ENCODE measurements at places on chromosomes 12 and 14. TPM values are rescaled to one million over a fixed set of nuclear protein-coding genes. Genes with fewer than 3 reads are reported as not detected.

The KRT81 gene
- not detected for total RNA-seq

DNA sequence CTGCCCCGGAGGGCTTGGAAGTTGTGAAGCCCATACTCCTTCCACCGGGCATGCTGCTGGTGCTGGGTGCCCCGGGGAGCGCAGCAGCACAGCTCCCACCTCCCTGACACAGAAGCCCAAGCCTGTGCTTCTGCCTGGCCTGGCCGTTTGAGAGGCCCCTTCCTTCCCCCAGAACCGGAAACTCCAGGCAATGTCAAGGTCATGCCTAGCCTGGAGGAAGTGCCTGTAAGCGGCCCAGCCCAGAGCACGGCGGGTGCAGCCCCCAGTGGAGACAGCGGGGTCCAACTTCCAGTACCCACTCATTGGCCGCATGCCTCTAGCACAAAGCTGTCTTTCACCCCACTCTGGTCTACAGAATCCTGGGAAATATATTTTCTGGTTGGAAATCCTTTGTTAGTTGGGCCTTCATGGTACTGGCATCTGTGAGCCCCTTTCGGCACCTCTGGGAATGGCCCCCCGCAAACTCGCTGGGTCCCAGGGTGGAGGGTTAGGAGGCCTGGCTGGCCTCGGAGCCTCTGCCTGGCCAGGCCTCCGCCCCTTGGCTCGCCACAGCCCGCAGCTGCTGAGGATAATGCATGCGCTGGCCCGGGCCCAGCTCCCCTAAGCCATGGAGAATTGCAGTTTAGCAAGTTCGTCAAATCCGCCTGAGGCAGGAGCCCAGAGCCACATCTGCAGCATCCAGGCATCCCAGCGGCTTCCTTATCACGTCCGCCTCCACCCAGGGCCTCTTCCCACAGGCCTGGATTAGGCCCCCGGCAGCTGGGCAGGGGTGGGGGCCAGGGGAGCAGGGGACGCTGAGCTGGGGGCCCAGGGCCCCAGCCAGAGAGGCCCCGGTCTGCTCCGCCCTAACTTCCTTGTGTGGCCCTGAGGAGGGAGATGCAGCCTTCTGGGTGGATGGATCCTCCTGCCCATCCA is 48.9 kb upstream of the DLK1 start:
- no peak overlapping the region for H3K4me3 ChIP-seq
- peak; percentile 80 for DNase-seq
- no peaks in the 10 kb centered on the region for H3K36me3 ChIP-seq

- H3K4me1 ChIP-seq = peaks cover 49% of the 10 kb centered on the region
- no peaks in the 10 kb centered on the region for H3K36me3 ChIP-seq
- H3K27ac ChIP-seq = no peak overlapping the region
- no peak for DNase-seq
Observed at GRCh38 chr12:47945341-47945728, 18.1 kb upstream of the TMEM106C start.

The TAS2R43 gene
- total RNA-seq = not detected

The NFATC4 gene
- total RNA-seq = 0.04 TPM

- H3K36me3 ChIP-seq = no peaks in the 10 kb centered on the region
- H3K4me3 ChIP-seq = no peak overlapping the region
- DNase-seq = no peak
- H3K27ac ChIP-seq = no peak overlapping the region
Observed at GRCh38 chr12:40123496-40123895, 17.6 kb upstream of the SLC2A13 start.

GRCh38 chr12:6925540-6926279 is 2.0 kb upstream of the ATN1 start:
- DNase-seq = no peak
- peaks cover 51% of the 10 kb centered on the region for H3K4me1 ChIP-seq
- no peaks in the 10 kb centered on the region for H3K27me3 ChIP-seq
- H3K4me3 ChIP-seq = peak overlapping the region; percentile 64
- no peaks in the 10 kb centered on the region for H3K36me3 ChIP-seq

The CLIP1 gene
- 28.9 TPM for total RNA-seq

The TUNAR gene
- not detected for total RNA-seq

DNA sequence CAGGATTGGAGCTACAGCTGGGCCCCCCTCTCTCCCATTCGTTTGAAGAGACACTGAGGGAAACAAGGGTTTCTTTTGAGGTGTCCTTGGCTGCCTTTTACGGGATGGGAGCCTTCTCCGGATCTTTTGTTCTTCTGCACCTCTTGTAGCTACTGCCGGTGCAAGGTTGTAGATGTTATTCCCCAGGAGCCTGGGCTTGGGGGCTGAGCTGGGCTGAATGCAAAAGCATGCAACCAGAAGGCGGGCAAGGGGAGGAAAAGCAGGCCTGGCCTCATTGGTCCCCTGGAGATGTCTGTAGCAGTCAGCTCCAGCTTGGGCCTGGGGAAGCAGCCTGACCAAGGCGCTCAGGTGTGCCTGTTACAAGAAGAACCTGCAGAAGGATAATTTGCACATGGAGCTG is 110.3 kb downstream of the GCH1 start:
- peaks cover 24% of the 10 kb centered on the region for H3K4me1 ChIP-seq
- peaks cover 38% of the 10 kb centered on the region for H3K36me3 ChIP-seq
- no peaks in the 10 kb centered on the region for H3K27me3 ChIP-seq

- no peaks in the 10 kb centered on the region for H3K36me3 ChIP-seq
- H3K27me3 ChIP-seq = no peaks in the 10 kb centered on the region
- no peak overlapping the region for H3K4me3 ChIP-seq
- DNase-seq = no peak
- peaks cover 14% of the 10 kb centered on the region for H3K4me1 ChIP-seq
Observed at GRCh38 chr12:64120568-64120967, 101.5 kb downstream of the KICS2 start.

DNA sequence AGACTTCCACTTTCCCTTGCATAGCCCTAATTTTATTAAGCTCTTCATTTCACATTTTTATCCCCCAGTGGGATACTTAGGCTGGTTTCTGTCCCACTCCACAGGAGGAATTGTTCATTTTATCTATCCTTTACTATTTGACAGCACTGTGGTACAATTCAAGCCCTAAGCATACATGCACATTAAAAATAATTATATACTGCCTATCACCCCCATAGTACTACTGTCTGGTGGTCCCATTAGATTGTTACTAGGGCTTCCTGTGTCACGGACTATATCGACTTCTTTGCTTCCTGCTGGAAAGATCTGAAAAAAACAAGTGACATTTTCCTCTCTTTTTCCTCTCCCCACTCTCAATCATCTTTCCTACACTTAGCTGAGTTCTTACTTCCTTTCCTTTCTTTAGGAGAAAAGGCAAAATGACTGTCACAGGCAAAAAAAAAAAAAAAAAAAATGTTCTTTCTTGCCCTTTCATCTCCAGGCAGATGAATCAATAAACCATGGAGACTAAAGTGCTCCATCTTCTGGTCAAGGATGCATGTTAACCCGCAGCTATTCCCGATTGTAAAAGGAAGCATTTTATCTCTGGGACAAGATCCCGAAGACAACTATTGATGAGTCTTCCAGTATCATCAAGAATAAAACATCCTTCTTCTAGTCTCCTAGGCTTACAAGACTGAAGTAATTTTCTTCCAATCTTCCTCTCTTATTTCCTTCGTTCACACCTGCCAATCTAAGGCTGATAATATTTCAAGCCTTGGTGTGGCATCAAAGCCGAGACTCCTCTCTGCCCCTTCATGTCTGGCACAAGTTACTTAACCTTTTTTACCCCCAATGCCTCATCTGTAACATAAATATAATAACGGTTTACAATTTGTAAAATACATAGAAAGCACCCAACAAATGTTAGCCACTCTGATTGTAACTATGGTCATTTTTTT is 94.4 kb upstream of the PLEKHG7 start:
- peak; percentile 25 for DNase-seq
- no peaks in the 10 kb centered on the region for H3K36me3 ChIP-seq
- H3K27me3 ChIP-seq = no peaks in the 10 kb centered on the region

- no peak for DNase-seq
- H3K27me3 ChIP-seq = no peaks in the 10 kb centered on the region
- no peaks in the 10 kb centered on the region for H3K36me3 ChIP-seq
- no peak overlapping the region for H3K4me3 ChIP-seq
Observed at GRCh38 chr14:65469903-65470302, 57.4 kb downstream of the FUT8 start.

DNA sequence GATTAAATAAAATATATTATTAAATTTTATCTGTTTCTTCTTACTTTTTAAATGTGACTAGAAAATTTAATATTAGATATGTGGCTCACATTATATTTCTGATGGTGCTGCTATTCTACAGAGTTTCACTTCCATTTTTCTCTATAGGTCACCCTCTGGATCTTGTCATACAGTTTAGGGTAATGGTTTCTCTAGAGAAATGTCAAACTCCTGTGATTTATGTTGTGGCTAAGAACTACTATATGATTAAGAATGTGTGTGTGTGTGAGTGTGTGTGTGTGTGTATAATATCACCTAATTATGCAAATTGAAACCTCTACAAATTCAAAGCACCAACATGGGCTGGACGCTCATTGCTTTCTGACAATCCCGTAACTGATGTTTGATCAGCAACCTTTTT is 325.9 kb downstream of the ADAMTS20 start:
- H3K4me1 ChIP-seq = no peaks in the 10 kb centered on the region
- no peaks in the 10 kb centered on the region for H3K27me3 ChIP-seq

DNA sequence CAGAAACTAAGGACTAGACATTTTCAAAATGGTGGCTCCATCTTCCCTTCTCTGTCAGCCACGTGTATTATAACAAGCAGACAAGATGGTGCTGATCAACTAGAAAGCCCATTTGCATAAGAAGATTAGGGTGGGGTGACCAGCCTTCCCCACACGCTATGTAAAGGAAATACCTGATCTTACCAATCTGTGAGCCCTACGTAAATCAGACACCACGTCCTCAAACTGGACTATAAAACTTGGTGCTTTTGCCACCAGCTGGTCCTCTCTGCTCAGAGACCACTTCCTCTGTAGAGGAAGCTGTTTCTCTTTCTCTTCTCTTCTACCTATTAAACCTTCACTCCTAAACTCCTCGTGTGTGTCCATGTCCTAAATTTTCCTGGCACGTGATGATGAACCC is 101.1 kb upstream of the PLEKHG7 start:
- H3K4me1 ChIP-seq = no peaks in the 10 kb centered on the region
- no peaks in the 10 kb centered on the region for H3K27me3 ChIP-seq
- no peak overlapping the region for H3K4me3 ChIP-seq

The CLEC6A gene
- not detected for total RNA-seq

The OLR1 gene
- total RNA-seq = not detected

GRCh38 chr14:100304825-100305323 is 1.4 kb downstream of the SLC25A29 start:
- peak overlapping the region; percentile 81 for H3K4me3 ChIP-seq
- no peak for DNase-seq
- peaks cover 44% of the 10 kb centered on the region for H3K4me1 ChIP-seq
- H3K36me3 ChIP-seq = no peaks in the 10 kb centered on the region

GRCh38 chr12:25494926-25495325 is 58.2 kb downstream of the LMNTD1 start:
- no peak overlapping the region for H3K4me3 ChIP-seq
- H3K4me1 ChIP-seq = peaks cover 8% of the 10 kb centered on the region
- DNase-seq = no peak

GRCh38 chr12:4383304-4383865 is 3.9 kb upstream of the FGF23 start:
- no peak overlapping the region for H3K27ac ChIP-seq
- DNase-seq = peak; percentile 21
- H3K36me3 ChIP-seq = no peaks in the 10 kb centered on the region
- no peaks in the 10 kb centered on the region for H3K27me3 ChIP-seq

- no peak overlapping the region for H3K27ac ChIP-seq
- no peaks in the 10 kb centered on the region for H3K27me3 ChIP-seq
- no peak overlapping the region for H3K4me3 ChIP-seq
- peaks cover 65% of the 10 kb centered on the region for H3K4me1 ChIP-seq
- H3K36me3 ChIP-seq = peaks cover 11% of the 10 kb centered on the region
- no peak for DNase-seq
Observed at GRCh38 chr14:34457186-34457585, 4.9 kb downstream of the SPTSSA start.

- H3K36me3 ChIP-seq = no peaks in the 10 kb centered on the region
- no peaks in the 10 kb centered on the region for H3K27me3 ChIP-seq
- H3K4me1 ChIP-seq = no peaks in the 10 kb centered on the region
- no peak overlapping the region for H3K4me3 ChIP-seq
- no peak overlapping the region for H3K27ac ChIP-seq
Observed at GRCh38 chr14:49306152-49306751, 279.9 kb downstream of the RPS29 start.

DNA sequence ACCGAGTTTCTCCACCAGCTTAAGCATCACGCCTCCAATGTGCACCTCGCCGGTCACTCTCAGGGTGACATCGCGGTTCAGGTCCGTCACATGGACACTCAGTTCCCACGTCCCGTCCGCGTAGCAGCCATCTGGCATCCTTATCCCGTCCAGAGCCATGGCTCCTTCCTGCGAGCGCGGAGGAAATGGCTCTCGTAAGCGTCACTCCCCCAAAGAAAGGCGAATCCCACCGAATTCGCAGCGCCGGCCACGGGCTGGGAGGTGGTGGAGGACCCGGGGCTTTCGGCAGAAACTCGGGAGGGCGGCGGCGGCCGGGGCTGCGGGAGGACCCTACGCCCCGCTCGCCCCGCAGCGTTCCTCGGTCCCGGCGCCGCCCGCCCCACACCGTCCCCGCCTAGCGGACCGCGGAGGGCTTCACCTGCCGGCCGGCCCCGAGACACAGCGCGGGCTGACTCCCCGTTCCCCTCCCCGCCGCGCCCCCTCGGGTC is 396 bp downstream of the FERMT2 start:
- peak overlapping the region; percentile 88 for H3K4me3 ChIP-seq
- H3K27ac ChIP-seq = peak overlapping the region; percentile 91
- peak; percentile 22 for DNase-seq
- no peaks in the 10 kb centered on the region for H3K36me3 ChIP-seq
- H3K27me3 ChIP-seq = no peaks in the 10 kb centered on the region

The NPAS3 gene
- not detected for total RNA-seq

GRCh38 chr14:85233756-85234155 is 296.2 kb upstream of the FLRT2 start:
- no peak overlapping the region for H3K4me3 ChIP-seq
- H3K27ac ChIP-seq = no peak overlapping the region
- no peak for DNase-seq
- H3K36me3 ChIP-seq = no peaks in the 10 kb centered on the region
- no peaks in the 10 kb centered on the region for H3K4me1 ChIP-seq

The RFLNA gene
- not detected for total RNA-seq

DNA sequence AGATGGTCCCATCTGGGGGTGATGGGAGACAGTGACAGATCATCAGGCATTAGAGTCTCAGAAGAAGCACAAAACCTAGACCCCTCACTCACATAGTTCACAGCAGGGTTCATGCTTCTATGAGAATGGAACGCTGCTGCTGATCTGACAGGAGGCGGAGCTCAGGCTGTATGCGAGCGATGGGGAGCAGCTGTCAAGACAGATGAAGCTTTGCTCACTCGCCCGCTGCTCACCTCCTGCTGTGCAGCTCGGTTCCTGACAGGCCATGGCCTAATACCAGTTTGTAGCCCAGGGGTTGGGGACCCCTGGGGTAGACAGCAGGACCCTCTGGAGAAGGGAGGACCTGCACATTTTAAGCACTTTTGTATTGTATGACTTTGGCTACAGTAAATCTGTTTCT is 111.2 kb downstream of the LGMN start:
- DNase-seq = no peak
- H3K27me3 ChIP-seq = no peaks in the 10 kb centered on the region
- H3K27ac ChIP-seq = no peak overlapping the region
- no peaks in the 10 kb centered on the region for H3K36me3 ChIP-seq

GRCh38 chr12:116076399-116076798 is 201.1 kb downstream of the MED13L start:
- H3K4me1 ChIP-seq = no peaks in the 10 kb centered on the region

GRCh38 chr12:102533483-102534215 is 53.3 kb upstream of the IGF1 start:
- no peak for DNase-seq
- H3K36me3 ChIP-seq = no peaks in the 10 kb centered on the region
- no peaks in the 10 kb centered on the region for H3K4me1 ChIP-seq
- no peaks in the 10 kb centered on the region for H3K27me3 ChIP-seq
- H3K4me3 ChIP-seq = no peak overlapping the region
